ENCODE measurements at places on chromosomes 1 and 21.

- no peak for DNase-seq
Observed at GRCh38 chr21:15986277-15986676, 256.5 kb downstream of the USP25 start.

DNA sequence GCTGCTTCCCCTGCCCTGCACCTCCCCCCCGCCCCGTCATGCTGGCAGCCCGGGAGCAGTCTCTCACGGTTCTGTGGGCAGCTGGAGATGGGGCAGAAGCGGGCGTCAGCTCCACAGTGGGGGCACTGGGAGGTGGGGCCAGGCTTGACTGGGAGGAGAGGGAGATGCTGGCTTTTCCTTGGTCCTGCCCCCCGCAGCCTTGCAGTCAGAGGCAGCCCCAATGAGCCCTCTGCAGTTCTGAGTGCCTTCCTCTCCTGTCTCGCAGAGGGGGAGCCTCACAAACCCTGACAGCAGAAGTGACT, 21.7 kb downstream of the ARHGEF10L start:
- DNase-seq = no peak

DNA sequence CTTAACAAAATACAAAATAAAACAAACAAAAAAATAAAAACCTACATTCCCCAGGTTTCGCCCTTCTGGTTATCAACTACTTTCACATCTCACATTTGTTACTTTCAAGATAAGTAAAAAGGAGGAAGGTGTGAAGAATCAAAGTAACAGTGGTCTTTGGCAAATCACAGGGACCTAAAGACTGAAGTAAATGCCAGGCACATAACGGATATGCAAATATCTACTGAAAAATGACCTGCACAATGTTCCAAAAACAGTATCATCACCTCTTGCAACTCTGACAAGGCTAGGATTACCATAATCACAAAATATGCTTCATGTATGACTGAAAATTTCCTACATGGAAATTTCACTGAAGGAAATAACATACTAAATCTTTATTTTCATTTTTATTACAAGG, 29.3 kb downstream of the COP1 start:
- no peak for DNase-seq

DNA sequence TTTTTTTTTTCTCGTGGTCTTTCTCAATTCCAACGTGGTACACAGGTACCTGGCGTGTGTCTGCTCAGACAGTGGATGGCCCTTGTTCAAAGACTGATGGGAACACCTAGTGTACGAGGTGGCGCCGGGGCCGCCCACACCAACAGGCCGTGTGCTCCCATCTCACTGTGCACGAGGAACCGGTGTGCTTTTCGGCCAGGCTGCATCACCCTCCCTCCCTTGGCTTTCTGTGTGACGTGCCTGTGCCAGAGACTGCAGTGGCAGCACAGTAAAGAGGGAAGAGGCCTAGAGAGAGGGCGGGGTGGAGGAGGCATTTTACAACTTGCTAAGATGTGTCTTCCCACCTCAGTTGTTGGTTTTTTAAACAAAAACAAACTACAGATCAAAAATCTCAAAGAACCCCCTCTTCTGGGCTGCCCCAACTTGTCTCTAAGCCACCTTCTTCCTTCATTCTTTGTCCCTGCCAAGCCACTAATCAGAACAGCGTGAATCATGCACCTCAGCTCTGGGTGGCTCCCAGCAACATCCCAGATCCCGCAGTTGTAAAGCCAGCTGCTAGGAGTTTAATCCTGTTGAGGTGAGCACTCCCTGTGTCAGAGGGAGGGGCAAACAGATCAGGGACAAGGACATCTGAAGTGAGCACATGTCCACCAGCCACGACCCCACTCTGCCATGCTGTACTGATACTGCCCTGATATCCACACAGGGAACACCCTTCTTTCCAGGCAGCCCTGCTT, 20.7 kb downstream of the IRF2BP2 start:
- DNase-seq = no peak

DNA sequence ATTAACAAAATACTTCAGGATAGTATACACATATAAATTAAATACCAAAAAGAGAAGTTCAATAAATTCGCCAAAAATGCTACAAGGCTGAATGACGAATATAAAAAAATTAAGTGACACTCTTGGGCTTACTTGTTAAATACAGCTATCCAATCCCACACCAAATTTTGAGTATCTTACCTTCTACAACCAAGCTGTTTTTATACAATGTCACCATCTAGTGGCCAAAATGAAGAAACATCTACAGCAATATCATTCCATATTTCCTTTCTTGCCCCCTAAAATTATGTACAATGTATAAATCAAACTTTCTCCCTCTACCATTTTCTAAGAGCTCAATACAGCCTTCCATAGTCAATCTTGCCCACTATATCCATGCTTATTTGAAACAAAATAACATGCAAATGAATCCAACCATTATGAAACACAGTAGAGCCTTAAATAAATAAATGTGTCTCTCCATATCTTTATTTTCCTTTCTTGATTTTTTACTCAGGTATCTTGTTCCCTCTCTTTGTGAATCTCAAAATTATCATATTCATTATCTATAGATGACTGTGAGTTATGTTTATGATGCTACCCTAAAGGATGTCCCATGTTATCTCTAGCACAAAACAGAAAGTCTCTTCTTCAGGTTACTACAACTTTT, 86.3 kb downstream of the ACBD6 start:
- DNase-seq = no peak

DNA sequence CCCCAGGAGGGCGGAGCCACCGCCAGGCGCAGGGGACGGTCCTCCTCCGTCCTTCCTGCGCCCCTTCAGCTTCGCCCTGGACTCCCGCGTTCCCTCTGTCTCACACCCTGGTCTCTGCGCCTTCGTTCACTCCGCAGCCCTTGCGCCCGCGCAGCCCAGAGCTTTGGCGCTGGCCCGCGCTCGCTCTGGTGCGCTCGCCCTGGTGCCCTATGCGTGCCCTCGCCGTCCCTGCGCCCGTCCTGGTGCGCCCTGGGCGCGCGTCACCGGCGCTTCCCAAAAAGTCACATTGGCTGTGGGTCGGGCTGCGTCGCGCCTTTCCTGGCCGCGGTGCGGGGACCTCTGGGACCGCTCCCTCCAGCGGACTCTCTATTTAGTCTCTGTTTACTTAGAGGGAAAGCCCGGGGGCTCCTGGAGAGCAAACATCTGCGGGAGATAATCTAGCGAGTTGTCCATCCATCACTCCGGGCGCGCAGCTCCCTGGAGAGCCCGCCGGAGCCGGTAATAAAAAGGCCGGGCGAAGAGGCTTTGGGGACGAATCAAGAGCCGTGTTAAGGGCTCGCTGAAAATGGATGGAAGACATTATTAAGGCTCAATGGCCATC, 178.6 kb downstream of the PRDM16 start:
- DNase-seq = no peak

- no peak for DNase-seq
Observed at GRCh38 chr1:109901141-109901523, 9.5 kb upstream of the CSF1 start.

DNA sequence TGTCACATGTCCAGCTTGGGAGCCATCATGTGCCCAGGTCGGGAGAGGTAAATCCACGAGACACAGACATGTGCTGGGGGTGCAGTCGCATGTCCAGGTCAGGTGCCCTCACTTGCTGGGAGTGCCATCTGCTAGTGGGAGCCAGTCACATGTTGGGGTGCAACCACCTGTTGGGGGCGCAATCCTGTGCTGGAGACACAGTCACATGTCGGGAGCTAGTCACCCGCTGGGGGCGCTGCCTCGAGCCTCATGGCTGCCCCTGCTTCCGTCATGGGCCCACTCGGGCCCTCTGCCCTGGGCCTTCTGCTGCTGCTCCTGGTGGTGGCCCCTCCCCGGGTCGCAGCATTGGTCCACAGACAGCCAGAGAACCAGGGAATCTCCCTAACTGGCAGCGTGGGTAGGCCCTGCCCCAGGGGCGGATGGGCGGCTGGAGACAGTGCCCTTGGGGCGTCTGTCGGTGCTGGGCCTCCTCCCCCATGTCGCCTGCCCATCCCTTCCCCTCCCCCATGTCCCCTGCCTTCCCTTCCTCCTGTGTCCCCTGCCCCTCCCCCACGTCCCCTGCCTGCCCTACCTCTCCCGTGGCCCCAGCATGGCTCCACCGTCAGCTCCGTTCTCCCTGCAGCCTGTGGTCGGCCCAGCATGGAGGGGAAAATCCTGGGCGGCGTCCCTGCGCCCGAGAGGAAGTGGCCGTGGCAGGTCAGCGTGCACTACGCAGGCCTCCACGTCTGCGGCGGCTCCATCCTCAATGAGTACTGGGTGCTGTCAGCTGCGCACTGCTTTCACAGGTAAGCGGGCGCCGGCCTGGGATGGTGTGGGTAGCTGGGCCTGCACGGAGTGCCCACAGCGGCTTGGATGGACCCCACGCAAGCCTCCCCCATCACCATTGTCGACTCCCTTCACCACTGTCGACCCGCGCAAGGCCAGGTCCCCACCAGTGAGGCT, at the start of gene PRSS38:
Gene PRSS38, plus strand, starts transcription at position 208 of the 942 bp plus-strand sequence. Its CDS starts 42 bp downstream, at position 250.
- no peak for DNase-seq

- DNase-seq = peak; percentile 1
Observed at GRCh38 chr1:1185101-1185765, 11.6 kb downstream of the TTLL10 start.

- no peak for DNase-seq
Observed at GRCh38 chr1:74729741-74730478, 2.9 kb downstream of the CRYZ start.

DNA sequence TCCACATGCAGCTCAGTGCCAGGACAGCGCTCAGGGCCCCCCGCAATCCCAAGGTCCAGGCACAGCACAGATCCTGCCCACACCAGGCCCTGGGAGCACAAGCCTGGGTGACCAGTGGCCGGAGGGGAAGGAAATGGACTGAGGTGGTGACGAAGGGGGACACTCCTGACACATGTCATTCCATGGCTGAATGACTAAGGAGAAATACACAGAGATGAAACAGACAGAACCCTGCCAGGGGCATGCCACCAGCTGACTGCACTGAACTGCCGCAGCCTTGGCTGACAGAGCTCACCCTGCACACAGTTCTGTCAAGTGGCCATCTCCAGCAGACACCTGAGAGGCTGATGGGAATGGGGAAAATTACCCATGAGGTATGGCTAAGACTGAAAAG, 56.1 kb downstream of the HSF2BP start:
- DNase-seq = no peak

- DNase-seq = no peak
Observed at GRCh38 chr1:106457368-106457767, 599.1 kb upstream of the PRMT6 start.

DNA sequence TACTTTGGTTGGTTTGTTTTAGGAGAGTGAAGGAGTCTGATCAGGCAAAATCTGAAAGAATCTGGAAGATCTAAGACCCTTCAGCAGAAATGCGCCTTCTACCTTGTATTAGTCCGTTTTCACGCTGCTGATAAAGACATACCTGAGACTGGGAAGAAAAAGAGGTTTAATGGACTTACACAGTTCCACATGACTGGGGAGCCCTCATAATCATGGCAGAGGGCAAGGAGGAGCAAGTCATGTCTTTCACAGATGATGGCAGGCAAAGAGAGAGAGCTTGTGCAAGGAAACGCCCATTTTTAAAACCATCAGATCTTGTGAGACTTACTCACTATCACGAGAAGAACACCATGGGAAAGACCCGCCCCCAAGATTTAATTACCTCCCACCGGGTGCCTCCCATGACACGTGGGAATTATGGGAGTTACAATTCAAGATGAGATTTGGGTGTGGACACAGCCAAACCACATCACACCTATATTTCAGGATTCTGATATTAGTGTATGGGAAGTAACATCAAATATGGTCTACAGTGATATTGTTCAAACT, 99.3 kb downstream of the GLUL start:
- no peak for DNase-seq

GRCh38 chr1:184574588-184574987, 180.1 kb downstream of the EDEM3 start:
- DNase-seq = no peak

DNA sequence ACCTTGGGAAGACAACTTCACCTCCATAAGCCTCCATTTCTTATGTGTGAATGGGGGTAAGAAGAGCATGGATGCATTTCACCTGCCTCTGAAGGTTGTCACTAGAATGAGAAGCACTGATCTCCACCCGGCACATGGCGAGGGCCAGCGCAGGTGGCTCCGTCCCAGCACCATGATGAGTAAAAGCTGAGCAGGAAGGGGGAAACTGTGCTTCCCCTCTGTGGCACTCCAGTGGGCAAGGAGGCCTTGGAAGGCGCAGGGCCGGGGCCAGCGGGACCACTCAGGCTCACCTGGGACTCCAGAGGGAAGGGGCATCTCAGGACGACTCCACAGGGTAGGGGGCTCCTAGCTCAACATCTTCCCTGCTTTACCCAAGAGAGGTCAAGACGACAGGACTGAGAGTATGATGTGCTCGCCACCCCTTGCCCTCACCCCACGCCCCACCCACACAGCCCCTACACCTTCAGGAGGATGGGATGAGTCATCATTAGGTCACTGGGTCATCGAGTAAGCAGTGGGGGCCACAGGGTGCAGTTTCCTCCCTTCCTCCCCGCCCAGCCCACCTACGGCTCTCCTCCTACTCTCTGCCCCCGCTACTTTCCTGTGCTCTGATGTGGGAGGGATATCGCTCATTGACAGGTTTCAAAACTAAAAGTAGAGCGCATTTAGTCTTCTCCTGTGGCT, 112.1 kb downstream of the HIVEP3 start:
- DNase-seq = no peak

DNA sequence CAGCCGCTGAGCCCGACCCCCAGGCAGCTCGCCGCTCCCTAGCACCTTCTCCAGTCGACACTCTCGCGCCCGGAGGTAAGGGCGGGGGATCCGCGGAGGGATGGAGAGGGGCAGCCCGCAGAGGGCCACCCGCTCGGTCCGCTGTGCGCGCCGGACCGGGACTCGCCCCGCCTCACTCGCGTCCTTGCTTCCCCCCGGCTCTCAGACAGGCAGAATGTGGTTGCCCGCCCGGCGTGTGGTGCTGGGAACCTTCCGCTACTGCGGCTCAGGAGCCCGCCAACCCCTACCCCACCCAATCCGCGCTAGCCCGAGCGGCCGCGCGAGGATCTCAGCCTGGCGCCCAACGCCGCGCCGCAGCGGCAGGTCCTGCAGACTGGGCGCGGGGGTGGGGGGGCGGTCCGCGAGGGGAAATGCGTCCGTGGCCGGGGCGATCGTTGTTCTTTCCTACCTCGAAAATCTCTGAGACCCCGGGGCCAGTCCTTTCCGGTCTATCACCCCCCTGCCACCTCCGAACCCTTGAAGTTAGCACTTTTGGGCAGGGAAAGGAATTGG, 404 bp downstream of the LRRC8C start:
- DNase-seq = peak; percentile 49

DNA sequence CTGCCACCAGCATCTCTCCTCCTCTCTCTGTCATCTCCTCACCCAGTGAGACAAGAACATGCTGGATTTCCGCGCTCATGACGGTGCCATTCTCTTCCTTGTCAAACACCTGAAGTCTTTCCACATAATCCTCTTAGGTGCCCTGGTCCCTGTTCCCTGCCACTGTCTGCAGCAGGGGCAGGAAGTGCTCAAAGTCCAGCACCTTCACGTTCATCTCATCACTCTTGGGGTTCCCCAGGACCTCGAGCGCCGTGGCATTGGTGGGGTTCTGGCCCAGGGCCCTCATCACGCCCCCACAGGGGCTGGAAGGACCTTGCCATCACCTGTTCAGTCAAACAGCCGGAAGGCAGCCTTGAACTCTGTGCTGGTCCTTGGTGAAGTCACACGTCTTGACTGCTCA, 9.1 kb upstream of the AGPAT3 start:
- DNase-seq = no peak
